Activated naive CD4-positive, alpha-beta T cell treated with anti-CD3 and anti-CD28 coated beads, Interleukin-2, amount 50 U/mL, for 72 hours (primary cell): ENCODE measurements at places on chromosomes 2 and 18. TPM values are rescaled to one million over a fixed set of nuclear protein-coding genes. Genes with fewer than 3 reads are reported as not detected.

DNAH7 gene
- total RNA-seq: not detected

CAD gene
- total RNA-seq: 86.3 TPM

REG1B gene
- total RNA-seq: not detected

WNT6 gene
- total RNA-seq: not detected

STAT4 gene
- total RNA-seq: 67.1 TPM

CYS1 gene
- total RNA-seq: not detected

ANKRD29 gene
- not detected for total RNA-seq

MAP3K19 gene
- total RNA-seq: 0.64 TPM

CDH7 gene
- not detected for total RNA-seq

LIMS2 gene
- total RNA-seq: 8.1 TPM

VWC2L gene
- not detected for total RNA-seq

INO80B gene
- total RNA-seq: 50.3 TPM

STARD6 gene
- total RNA-seq: not detected

CD226 gene
- total RNA-seq: 42.4 TPM

ACMSD gene
- total RNA-seq: not detected

LYPD6 gene
- not detected for total RNA-seq

ALLC gene
- total RNA-seq: not detected

ZNF385B gene
- total RNA-seq: not detected

SEMA4C gene
- 6.8 TPM for total RNA-seq

MRPS5 gene
- total RNA-seq: 78.8 TPM

RIT2 gene
- total RNA-seq: not detected

SSB gene
- total RNA-seq: 41.8 TPM

PID1 gene
- total RNA-seq: not detected

RGPD5 gene
- total RNA-seq: 36.0 TPM

SLC16A14 gene
- total RNA-seq: 0.58 TPM

IL36G gene
- not detected for total RNA-seq

SLC40A1 gene
- 4.6 TPM for total RNA-seq

AKAIN1 gene
- total RNA-seq: not detected

CRYGD gene
- total RNA-seq: not detected

RGPD4 gene
- not detected for total RNA-seq

PAX8 gene
- total RNA-seq: 1.3 TPM

LRRC30 gene
- not detected for total RNA-seq

BOK gene
- total RNA-seq: 0.35 TPM

PDCL3 gene
- total RNA-seq: 37.0 TPM

GAREM2 gene
- total RNA-seq: 10.4 TPM

PSME4 gene
- total RNA-seq: 28.1 TPM

ABCG5 gene
- total RNA-seq: not detected

RFX8 gene
- 0.76 TPM for total RNA-seq

HSPE1 gene
- total RNA-seq: 275 TPM

DUSP19 gene
- 3.8 TPM for total RNA-seq

CCBE1 gene
- 0.27 TPM for total RNA-seq

C1GALT1C1L gene
- total RNA-seq: 0.21 TPM

CCNYL1 gene
- 4.4 TPM for total RNA-seq

SATB2 gene
- not detected for total RNA-seq

NCKAP5 gene
- not detected for total RNA-seq

GPR45 gene
- total RNA-seq: not detected

LMAN2L gene
- total RNA-seq: 6.3 TPM

TNFAIP6 gene
- total RNA-seq: not detected

LOXHD1 gene
- total RNA-seq: 0.14 TPM

KCNS3 gene
- total RNA-seq: not detected

IL1B gene
- 0.25 TPM for total RNA-seq

FAP gene
- 0.50 TPM for total RNA-seq

DNER gene
- total RNA-seq: not detected

CABYR gene
- total RNA-seq: 2.6 TPM

SERPINB13 gene
- not detected for total RNA-seq

SERPINB10 gene
- not detected for total RNA-seq
